NCI-H2029 treated with DMSO at 0.1 percent for 48 hours (cell line): ENCODE measurements at places on chromosomes 12 and 14.

DNA sequence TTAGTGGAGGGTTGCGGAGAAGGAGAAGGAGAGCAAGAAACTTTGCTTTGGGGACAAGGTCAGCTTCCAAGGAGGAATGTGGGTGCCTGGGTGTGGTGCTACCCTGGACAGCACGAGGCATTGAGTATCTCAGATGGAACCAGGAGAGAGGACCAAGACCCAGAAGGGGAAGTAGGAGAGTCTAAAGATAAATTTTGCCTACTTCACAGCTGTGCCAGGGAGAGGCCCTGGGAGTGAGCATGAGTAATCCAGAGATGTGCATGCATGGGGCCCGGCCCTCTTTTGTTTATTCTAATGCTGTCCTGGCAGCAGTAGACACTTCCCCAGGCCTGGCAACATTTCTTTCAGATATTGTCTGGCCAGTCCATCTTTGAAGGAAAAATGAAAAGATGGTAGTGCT, 49.5 kb upstream of the GNPNAT1 start:
- DNase-seq, result no peak

DNA sequence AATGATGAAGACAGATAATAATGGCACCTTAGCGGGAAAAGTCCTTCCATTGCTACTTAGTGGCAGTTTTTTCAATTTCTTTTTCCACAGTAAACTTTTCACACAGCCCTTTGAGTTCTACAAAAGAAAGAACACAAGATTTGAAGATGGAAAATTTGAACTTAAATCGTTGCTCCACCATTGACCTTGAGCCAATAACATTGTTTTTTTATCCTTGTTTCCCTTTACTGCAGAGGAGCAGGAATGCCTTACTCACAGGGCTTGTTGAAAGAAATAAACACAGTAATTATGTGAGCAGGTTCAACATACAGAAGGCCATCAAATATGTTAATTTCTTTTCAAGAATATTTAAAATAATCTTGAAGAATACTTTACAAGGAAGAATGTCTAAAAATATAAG, 181.5 kb upstream of the KRR1 start:
- DNase-seq, result no peak

DNA sequence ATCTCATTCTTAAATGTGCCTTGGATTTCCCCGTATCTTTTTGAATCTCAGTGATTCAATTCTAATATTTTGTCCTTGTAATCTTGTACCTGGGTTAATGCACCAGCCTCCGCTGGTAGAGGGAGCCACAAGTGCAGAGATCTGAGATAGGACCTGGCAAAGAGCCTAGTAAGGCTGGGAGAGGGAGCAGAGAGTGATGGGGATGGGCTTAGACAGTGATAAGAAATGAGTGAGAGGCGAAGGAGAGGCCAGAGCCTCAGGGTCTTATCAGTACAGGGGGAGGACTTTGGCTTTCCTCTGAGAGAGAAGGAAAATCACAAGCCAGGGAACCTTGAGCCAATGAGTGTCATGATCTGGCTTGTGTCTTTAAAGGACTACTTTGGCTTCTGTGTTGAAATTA, 30.5 kb upstream of the LMNTD1 start:
- no peak for DNase-seq

GRCh38 chr14:103107455-103107854, 12.9 kb downstream of the EXOC3L4 start:
- DNase-seq, result no peak

DNA sequence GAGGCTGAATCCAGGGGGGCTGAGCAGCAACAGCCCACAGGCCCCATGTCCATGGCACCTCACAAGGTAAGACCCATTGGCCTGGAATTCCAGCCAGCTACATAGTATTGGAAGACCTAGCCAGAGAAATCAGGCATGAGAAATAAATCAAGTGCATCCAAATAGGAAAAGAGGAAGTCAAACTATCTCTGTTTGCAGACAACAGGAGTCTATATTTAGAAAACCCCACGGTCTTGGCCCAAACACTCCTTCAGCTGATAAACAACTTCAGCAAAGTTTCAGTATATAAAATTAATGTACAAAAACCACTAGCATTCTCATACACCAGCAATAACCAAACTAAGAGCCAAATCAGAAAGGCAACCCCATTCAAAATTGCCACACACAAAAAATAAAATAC, 16.9 kb downstream of the PDE6H start:
- DNase-seq, result no peak

GRCh38 chr12:82964446-82964845, 277.7 kb downstream of the TMTC2 start:
- DNase-seq, result peak; percentile 21

DNA sequence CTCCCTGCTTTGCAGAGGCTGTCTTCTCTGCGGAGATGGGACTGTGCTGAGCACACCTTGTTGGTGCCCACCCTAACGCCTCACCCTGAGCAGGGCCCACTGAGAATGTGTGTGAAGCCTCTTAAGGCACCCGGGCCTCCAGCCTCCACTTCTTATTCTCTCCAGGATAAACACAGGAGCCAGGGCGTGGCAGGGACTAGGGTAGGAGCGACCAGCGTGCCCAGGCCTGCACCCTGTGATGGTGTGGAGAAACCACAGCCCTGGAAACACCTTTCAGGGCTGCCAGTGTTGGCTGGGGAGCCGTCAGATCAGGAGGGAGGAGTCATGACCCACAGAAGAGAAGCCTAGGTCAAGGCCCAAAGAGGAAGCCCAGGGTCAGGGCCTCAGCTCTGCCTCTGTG, 41.3 kb downstream of the VDR start:
- DNase-seq, result no peak

DNA sequence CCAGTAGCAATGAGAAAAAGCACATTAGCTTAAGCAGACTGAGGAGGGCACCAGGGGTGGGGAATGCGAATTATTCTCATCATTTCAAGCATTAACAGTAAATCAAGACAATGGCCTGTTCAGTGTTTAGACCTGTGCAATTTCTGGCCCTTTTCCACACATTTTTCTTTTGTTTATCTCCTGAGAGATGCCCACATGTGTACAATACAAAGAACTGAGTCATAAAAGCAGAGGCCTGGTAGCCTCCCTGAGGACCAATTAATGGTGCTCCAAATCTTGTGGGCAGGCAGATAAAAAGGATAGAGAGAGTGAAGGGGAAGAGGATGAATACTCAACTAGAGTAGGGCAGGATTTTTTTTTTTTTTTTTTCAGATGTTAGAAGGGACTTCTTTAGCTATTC, 480.8 kb downstream of the RERGL start:
- DNase-seq, result no peak

GRCh38 chr12:75783093-75783877, 248.3 kb downstream of the PHLDA1 start:
- no peak for DNase-seq

- no peak for DNase-seq
Measured at GRCh38 chr14:74574090-74574433, 38.0 kb downstream of the LTBP2 start.

- DNase-seq, result no peak
Measured at GRCh38 chr14:45104561-45104960, 20.6 kb downstream of the PRPF39 start.

DNA sequence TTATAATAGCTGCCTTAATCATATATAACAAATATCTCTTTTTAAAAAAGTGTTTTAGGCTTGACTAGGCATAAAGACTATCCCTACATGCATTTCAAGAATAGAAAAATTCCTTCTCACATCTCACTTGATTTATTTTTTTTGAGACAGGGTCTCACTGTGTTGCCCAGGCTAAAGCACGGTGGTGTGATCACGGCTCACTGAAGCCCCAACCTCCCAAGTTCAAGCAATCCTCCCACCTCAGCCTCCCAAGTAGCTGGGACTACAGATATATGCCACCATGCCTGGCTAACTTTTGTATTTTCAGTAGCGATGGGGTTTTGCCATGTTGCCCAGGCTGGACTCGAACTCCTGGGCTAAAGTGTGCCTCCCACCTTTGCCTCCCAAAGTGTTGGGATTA, 59.4 kb downstream of the WDHD1 start:
- no peak for DNase-seq

DNA sequence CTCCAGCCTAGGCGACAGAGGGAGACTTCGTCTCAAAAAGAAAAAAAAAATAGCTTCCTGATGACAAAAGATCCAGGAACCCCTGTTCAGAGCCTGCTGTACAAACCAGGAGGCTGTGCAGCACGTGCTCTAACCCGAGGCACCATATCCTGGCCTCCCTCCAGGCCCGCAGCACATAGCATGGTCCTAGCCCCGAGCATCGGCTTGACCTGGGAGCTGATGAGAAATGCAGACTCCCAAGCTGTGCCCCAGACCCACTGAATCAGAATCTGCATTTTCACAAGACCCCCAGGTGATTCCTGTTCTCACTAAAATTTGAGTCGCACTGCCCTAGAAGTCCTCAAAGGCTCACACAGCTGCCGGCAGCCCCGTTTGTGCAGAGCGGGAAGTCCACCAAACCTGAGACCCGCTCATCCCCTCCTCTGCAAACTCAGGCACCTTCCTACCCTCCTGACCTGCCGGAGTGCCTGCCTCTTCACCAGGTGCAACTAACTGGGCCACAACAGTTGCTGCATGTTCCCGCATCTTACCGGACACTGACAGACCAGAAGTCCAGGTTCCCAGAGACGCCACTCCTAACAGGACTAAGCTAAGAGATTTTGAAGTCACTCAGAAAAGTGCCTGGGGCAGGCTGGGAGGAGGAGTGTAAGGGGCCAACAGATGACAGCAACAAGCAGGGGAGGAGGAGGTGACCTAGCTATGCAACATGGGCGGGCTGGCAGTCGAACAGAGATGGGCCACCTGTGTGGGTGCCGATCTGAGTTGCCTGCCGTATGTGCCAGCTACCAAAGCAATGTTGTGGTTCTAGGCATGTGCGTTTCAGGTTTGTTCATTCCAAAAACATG, 24.0 kb upstream of the RIN3 start:
- no peak for DNase-seq

DNA sequence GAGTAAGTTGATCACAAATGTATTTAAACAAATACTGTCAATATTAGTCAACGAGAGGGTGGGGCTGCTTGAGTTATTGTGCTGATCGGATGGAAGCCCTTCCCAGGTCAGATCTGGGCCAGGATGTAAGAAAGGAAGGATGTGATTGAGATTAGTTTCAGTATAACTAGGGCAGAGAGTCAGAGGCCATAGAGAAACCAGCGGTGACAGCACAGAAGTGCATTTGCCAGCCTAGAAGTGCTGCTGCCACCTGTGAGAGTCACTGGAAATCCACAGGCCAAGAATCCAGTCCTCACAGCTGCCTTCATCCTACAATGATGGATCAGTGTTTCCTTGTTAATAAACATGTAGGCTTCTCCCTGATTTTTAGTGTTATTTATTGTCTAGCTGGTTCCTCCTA, 9.8 kb upstream of the FERMT2 start:
- DNase-seq, result peak; percentile 79

GRCh38 chr12:62732861-62733427, 202.0 kb downstream of the PPM1H start:
- DNase-seq, result no peak

DNA sequence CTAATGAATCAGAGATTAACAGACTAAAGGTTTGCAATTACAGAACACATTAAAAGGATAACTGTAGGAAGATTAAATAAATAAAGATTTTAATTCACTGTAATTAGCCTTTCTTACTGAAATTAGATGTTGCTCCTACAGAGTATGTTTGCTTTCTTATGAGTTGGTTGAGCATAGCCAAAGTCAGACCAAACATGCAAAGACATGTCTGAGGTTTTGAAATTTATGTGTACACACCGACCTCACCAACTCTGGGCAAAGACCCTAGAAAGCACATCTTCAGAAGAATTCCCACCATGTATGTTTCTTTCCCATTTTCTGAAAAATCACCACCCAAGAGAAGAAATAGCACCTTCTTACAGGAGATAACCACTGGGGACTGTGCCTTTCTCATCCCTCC, 159.2 kb downstream of the PAX9 start:
- no peak for DNase-seq

GRCh38 chr12:101407049-101407435, 530 bp downstream of the ARL1 start:
- no peak for DNase-seq

DNA sequence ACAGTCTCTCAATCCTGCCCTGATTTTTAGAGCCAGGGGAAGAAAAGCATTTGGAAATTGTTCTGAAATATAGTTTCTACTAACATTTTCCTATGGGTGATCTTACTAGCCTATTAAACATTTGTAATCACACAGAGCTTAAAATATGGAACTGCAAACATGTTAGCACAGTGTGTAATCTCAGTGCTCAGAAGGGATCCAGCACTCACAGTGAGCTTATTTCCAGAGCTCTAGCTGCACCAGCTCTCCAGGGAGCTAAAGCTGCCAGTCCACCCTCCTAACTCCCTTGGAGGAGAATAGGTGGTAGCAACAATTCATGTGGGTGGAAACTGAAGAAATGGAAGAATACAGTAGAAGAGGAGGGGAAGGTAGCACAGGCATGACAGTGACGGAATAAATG, 64.9 kb upstream of the SYT1 start:
- DNase-seq, result no peak

GRCh38 chr12:132948146-132949066, 7.7 kb downstream of the ZNF605 start:
- no peak for DNase-seq

DNA sequence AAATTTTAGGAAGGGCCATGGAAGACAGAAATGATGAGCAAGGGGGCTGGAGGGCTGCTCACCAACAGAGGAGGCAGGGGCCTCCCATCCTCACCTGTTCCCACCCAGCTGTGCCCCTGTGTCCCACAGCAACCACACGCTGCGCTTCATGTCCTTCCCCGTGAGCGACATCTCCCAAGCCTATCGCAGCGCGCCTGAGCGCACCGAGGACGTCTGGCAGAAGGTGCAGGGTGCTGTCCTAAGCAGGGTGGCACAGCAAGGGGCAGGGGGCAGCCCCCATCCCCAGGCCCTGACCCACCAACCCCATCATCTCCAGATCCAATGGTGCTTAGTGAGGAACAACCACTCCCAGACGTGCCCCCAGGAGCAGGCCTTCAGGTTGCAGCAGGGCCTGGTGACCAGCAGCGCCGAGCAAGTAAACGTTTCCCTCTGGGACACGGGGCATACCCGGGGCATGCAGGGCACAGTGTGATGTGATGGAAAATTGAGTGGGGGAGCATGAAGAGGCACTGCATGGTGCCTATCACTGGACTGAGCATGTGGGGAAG, 8.1 kb downstream of the CARMIL3 start:
- no peak for DNase-seq

- DNase-seq, result no peak
Measured at GRCh38 chr14:85811340-85811739, 281.4 kb downstream of the FLRT2 start.

GRCh38 chr12:132077322-132078100, 66.6 kb downstream of the DDX51 start:
- DNase-seq, result no peak

DNA sequence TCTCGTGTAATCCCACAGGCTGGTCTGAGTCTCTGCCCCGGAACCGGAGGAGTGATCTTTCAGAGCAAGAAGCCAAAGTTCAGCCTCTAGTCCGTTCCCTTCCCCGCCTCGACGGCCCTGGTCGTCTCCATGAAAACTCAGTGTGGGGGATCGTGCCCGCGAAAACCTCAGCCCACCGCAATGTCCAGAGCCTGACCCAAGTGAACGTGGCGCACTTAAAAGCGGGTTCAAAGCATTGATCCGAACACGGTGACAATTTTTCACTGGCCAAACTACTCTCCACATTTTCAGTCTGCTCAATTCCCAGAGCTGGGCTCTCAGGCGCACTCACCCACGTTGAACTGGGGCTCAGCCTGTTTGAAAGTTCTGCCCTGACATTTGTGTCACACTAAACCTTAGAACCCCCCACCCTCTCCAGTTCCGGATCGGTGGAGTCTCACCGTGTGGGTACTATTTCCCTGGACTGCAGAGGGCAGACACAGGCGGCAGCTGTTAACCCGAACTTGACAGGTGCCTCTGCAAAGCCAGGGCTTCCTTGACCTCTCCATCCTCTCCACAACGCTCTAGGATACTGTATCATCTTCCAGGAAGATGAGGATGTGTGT, 886 bp upstream of the PRICKLE1 start:
- no peak for DNase-seq

- no peak for DNase-seq
Measured at GRCh38 chr14:92099802-92100201, 6.6 kb downstream of the ATXN3 start.
